Fibroblast of villous mesenchyme (primary cell): ENCODE measurements at places on chromosomes 16 and 17. TPM values are rescaled to one million over a fixed set of nuclear protein-coding genes. Genes with fewer than 3 reads are reported as not detected.

GRCh38 chr16:50635505-50636392 is 45.4 kb downstream of the SNX20 start:
- DNase-seq = no peak

DNA sequence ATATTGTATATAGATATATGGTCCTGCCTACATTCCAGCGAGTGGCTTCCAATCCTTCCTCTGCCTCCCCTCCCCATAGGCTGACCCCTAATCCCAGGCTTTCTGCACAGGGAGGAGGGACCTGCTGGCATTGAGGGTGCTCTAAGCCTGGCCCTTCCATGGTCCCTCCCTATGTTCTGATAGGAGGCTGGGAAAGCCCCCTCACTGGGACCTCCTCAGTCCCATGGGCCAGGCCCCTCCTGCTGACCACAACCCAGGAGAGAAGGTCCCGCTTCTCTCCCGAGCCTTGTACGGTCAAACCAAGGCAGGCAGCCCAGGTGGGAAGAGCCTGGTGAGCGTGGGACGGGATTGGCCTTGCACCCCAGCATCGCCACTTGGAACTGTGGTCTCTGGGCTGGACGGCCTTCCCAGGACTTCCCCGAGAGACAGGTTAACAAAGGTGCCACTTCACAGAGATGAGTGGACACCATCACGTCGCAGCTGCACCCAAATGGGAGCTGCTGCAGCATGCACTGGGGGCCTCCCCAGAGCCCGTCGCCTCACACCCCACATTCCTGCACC is 859 bp downstream of the ALDH3A1 start:
- DNase-seq = no peak

GRCh38 chr17:13601322-13601775 is 380 bp downstream of the HS3ST3A1 start:
- no peak for DNase-seq

- no peak for DNase-seq
Measured at GRCh38 chr16:1657841-1658240, 20.2 kb upstream of the JPT2 start.

DNA sequence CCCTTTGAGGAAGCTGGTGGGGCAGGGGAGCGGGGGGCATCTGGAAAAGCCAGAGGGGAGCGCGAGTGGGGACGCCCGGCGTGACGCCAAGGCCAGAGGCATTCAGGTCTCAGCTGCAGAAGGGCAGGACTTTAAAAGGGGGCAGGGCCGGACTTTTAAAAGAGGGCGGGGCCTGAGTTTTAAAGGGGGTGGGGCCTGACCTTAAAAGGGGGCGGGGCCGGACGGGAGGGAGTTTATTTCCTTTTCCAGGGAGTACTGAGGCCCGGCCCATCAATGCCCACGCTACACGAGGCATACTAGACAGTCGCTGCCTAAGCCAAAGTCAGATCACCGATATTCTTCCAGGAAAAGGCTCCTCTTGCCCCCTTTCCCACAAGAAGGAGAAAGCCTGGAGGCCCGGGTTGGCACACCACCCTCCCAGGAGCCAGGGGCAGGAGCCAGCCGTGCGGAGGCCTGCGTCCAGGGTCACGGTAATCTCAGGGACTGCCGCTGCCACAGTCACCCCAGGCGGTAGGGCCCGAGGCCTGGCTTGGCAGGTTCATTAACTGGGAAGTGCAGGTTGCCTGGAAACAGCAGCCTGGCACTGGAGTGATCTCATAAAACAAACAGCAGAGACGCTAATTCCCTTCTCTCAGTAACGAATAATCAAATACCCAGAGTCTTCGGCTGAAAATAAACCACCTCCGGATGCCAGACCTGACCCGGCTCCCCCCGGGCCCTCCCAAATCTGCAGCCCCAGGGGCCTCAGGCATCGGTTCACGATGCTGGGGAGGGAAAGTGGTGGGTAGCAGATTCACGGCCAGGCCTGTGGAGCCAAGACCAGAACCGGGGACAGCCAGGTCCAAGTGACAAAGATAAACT is 90.7 kb downstream of the TIMM22 start:
- DNase-seq = no peak

- no peak for DNase-seq
Measured at GRCh38 chr17:46818316-46818928, at the start of gene WNT3. Gene WNT3, minus strand, starts transcription at chr17:46818692. Its CDS starts 95 bp downstream, at chr17:46818597.

GRCh38 chr17:72913142-72913682 is 179.3 kb downstream of the SLC39A11 start:
- no peak for DNase-seq

DNA sequence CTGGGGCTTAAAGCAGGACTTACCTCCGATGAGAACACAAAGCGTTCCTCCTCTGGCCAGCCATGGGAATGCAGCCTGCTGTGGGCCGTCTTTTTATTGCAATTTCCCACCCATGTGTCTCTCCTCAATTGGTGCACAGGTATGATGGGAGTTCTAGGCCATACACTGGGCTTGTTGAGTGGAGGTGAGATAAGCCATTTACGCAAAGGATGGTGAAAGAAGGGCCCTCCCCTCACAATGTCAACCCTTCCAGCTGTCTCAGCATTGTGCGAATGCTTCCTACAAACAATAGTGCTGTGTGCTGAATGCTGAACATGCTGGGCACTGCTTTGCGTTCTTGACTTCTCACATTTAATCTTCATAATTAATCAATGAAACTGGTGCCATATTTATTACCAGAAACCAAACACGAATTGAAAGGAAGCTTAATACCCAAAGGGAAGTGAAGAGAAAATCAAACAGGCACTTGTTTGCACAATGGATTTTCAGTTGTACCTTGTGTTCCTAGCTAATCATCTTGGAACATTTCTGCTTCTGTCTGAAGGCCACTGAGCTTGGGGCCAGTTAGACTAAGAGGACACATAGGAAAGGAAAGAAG is at the start of gene GP2:
Gene GP2, minus strand, starts transcription at position 70 of the 598 bp plus-strand sequence. CDS start 1,082 bp downstream, outside the sequence.
- DNase-seq = no peak

DNA sequence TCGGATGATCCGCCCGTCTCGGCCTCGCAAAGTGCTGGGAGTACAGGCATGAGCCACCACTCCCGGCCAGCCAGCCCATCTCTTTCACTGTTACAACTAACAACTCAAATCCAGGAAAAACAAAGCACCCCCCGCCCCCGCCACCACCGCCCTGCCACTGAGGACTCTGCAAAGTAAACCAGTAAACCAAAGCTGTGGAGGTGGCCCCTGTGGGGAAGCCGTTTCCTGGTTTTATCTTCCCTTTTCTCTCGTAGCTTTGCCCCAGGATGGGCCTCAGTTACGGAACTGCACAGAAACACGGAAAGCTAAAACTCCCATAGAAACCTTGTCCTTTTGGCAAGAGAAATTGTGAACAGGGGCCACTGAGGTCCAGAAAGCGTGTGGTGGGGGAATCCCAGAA is 17.5 kb downstream of the CHMP6 start:
- no peak for DNase-seq

DNA sequence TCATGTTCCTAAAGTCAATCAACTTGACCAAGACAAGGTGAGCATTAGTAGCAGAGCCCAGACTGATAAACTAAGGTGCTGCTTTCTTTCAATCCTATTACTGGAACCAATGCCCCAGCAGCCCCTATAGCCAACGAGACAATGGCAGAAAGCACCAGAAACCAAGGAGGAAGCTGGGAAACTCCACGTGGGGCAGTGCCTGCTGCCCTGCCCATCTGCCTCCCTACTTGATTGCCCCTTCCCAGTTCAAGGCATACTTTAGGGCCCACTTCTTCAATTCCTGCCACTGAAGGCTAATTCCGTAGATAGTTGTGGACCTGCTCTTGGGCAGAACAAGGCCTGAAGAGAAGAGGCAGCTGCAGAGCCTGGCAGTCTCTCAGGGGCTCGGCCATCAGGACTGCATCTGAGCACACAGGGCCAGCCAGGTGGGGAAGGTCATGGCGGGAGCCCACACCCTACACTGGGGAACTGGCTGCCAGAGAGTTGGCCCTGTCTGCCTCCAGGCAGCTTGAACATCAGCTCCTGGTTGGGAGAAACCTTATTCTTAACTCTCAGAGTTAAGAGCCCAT is 30.9 kb downstream of the WSB1 start:
- no peak for DNase-seq

DNA sequence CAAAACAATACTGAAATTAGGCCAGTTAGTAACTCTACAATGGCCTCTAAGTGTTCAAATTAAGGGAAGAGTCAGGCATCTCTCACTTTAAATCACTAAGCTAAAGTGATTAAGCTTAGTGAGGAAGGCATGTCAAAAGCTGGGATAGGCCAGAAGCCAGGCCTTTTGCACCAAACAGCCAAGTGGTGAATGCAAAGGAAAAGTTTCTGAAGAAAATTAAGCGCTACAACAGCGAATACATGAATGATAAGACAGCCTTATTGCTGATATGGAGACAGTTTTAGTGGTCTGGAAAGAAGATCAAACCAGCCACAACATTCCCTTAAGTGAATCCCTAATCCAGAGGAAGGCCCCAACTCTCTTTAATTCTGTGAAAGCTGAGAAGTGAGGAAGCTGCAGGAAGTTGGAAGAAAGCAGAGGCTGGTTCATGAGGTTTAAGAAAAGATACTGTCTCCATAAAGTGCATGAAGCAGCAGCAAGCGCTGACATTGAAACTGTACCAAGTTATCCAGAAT is 12.1 kb downstream of the RFWD3 start:
- DNase-seq = peak; percentile 42

DNA sequence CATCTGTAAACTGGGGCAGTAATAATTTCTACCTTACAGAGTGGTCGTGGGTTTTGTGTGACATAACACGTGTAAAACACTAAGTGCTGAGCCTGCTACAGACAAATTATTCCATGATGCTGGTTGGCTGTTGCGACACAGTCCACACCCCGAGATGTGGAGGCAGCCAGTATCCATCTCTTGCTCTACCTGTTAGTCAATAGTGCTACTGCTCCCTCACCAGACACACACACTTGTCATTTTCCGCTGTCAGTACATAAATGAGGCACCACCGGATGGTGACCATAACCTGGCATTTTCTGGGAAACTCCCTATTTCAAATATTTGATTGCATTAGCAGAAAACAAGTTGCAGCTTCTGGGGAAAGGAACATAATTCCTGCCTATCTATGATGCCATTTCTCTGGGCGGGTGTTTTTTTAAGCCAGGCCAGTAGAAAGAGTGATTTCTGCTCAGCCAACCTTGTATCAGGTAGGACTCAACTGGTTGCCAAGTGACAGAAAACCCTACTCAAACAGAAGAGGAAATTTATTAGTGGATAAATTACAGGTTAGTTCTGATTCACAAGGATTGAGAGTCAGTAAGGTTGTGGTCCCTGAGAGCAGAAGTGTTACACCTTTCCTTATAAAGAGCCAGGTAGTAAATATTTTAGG is 24.1 kb downstream of the DNAJA2 start:
- DNase-seq = no peak

DNA sequence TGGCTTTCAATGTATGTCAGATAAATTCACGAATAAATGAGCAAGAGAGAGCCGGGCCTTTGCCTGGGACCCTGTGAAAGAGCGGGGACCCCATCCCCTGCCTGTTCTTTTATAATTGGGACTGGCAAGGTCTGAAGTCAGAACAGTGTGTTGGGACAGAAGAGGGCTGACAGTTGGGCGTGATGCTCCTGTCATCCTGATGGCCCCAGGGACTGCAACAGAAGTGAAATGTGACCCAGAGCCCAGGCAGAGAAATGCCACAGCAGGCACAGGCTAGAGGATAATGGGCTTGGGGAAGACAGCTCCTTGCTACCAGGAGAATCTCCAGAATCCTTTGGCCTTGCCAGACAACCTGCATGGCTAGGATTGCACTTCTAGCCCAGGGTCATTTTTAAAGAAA is 37.9 kb downstream of the GSG1L start:
- DNase-seq = no peak

- DNase-seq = no peak
Measured at GRCh38 chr17:52170963-52171572, 12.6 kb upstream of the CA10 start.

- DNase-seq = no peak
Measured at GRCh38 chr16:70701998-70702397, 16.1 kb upstream of the MTSS2 start.

DNA sequence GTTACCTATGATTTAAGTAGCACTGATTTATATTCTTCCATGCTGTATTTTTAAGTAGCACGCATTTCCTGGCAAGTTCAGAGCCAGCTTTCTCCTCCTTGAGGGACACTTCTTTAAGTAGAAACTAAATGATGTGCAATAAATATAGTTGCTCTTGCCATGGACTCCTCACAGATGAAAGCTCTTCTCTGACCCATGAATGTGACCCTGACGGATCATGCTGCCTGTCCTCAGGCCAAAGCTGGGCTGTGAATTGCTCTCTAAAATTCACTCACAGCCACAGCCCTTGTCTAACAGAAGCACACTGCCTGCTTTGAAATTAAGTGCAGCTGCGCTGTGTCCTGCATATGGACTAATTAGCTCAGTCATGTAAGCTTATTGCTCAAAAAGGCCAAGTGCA is 438.8 kb downstream of the PMP22 start:
- no peak for DNase-seq

DNA sequence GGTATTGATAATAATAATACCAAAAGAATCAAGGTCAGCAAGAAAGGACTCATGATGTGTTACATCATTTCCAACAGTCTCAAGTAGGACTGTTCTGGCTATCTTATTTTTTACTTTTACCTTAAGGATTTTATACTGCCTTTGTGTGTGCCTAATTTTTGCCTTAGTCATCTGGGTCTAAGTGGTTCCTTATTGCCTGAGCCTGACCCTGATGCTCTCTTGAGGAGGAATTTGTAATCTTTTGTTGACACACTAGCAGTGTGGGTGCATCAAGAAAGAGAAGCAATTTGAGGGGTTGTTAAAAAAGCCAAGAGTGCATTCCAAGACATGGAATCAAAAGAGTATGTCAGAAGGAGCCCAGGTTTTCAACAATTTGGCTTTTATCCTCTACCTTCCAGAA is 59.3 kb downstream of the TMEM100 start:
- DNase-seq = no peak

DNA sequence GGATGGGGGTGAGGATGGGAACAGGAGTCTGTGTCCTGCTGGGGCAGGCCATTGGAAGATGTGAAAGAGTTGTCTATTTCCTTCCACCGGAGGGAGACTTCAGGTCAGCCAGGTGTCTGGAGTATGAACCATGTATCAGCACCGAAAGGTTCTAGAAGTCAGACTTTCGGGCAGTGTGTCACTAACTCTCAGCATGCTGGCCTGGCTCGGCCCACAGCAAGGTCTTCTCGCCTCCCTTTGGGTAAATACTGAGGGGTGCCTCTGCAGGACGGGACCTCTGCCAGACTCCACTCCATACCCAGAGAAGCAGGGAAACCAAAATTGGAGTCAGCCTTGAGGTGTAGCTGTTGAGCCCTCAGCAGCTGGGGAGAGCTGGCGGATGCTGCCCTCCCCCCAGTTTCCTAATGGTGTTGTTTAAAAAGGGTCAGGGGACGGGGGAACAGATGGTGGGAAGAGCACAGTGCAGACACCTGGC is 507 bp downstream of the CIITA start:
- DNase-seq = no peak

The PPP1R27 gene
- total RNA-seq = not detected in 2 replicates

The JUP gene
- total RNA-seq = 29.8 and 83.8 TPM in 2 replicates

The KCTD5 gene
- total RNA-seq = 25.0 and 26.4 TPM in 2 replicates

The OR3A2 gene
- 0.43 and 0.64 TPM in 2 replicates for total RNA-seq

The B4GALNT2 gene
- under 0.01 TPM in 2 replicates for total RNA-seq

The TBC1D3B gene
- 0.43 TPM in 1 of 2 replicates, not detected in the other for total RNA-seq

The MLYCD gene
- 2.6 and 3.2 TPM in 2 replicates for total RNA-seq

The FZD2 gene
- total RNA-seq = 35.4 and 36.3 TPM in 2 replicates

The TNFSF13 gene
- total RNA-seq = 0.43 and 0.64 TPM in 2 replicates

The MYL11 gene
- not detected in 2 replicates for total RNA-seq

The HES7 gene
- not detected in 2 replicates for total RNA-seq

The EFNB3 gene
- 0.32 and 0.43 TPM in 2 replicates for total RNA-seq

The HOXB2 gene
- 4.3 and 4.5 TPM in 2 replicates for total RNA-seq

The LRRC37B gene
- total RNA-seq = 12.9 and 14.2 TPM in 2 replicates
